SK-N-SH treated with all-trans-retinoic acid at 6 μM for 48 hours (cell line): ENCODE measurements at places on chromosomes 5 and 9.

- peak; percentile 86 for ATAC-seq
Observed at GRCh38 chr5:72653586-72653985, 146.4 kb upstream of the ZNF366 start.

- peak; percentile 13; the same call in 2 of the 3 replicates for ATAC-seq
Observed at GRCh38 chr5:132425009-132425937, 55.8 kb downstream of the SLC22A5 start.

DNA sequence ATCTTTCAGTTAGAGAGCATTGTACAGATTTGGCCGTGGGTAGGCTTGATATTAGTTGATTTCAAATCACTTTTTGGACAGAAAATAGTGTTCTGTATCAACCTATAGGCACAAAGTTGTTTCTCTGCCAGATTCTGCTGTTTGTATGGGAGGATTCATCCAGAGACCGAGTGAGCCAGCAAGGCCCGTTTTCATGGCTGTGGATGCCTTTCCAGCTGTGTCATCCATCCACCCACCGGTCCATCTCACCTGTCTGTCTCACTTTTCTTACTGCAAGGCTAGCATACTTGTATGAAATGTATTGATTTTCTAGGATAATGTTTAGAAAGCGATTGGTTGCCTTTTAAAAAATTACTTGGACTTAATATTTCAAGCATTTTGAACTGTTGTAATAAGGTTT lies 34.4 kb downstream of the ICE1 start:
- ATAC-seq: no peak

- ATAC-seq: peak; percentile 34
Observed at GRCh38 chr9:92141144-92142129, 26.2 kb upstream of the SPTLC1 start.

GRCh38 chr5:124583469-124584350 lies 162.7 kb downstream of the ZNF608 start:
- ATAC-seq: peak; percentile 90

DNA sequence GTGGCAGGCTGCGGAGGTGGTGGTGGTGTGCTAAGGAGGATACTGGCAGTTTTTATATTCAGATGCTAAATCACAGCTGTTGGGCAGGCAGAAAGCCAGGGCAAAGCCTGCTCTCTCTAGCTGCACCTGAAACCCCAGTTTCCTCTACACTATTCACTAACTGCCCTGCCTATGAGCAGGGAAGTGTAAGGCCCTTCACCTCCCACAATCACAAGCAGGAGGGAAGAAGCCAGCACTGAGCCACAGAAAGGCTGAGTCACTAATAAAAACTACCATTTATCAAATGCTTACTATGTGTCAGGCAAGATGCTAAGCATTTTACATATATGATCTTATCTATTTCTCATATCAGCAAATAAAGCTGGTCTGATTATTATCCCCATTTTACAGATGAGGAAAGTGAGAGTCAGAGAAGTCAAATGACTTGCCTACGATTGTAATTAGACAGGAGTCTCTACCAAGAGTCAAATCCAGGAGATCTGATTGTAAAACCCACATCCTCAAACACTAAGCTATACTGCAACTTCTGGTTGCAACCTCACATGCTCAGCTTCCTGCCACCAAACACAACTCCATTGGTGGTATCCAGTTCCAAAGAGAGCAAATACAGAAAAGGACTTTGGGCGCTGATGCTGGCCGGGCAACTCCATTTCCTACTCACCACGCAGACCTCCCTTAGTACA lies 17.7 kb upstream of the IL6ST start:
- peak; percentile 94 for ATAC-seq

- ATAC-seq: no peak; the same call in 1 of the 3 replicates
Observed at GRCh38 chr5:74934949-74935751, 69.0 kb upstream of the FAM169A start.

DNA sequence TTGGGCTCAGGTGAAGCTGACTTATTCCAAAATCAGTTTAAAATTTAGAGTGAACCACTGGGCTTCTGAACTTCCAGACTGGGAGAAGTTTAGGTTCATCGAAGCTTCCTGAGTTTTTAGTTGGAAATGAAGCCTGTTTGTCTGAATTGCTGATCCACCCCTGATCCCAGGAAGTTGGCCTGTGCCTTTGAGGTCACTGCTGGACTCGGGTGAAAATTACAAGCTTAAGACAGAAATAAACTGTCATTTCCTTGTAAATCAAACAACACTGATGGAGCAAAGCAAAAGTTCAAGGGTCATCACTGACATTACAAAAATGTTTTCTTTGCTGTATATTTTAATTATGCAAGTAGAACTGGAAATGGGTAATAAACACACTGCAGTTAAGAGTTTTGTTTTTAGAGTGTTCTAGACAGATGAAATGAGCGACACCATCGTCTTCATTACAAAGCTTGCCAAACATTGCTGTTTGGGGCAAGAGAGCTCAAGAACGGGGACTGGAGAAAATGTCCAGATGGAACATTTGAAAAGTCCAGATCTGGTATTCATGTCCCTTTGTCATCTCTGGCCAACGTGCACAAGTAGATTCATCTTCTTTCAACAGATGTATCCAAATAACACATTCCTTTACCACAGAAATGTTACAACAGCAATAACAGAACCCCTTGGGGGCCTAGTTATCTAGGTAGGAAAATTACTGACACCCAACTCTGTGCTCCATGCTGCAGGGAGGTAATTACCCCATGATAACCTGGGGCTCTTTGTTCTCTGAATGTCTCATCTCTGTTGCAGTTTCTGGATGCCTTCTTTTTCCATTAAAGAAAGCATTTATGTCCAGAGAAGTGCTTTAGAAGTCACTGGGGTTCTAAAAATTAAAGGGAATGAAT lies 142.4 kb upstream of the ERCC6L2 start:
- ATAC-seq: no peak

DNA sequence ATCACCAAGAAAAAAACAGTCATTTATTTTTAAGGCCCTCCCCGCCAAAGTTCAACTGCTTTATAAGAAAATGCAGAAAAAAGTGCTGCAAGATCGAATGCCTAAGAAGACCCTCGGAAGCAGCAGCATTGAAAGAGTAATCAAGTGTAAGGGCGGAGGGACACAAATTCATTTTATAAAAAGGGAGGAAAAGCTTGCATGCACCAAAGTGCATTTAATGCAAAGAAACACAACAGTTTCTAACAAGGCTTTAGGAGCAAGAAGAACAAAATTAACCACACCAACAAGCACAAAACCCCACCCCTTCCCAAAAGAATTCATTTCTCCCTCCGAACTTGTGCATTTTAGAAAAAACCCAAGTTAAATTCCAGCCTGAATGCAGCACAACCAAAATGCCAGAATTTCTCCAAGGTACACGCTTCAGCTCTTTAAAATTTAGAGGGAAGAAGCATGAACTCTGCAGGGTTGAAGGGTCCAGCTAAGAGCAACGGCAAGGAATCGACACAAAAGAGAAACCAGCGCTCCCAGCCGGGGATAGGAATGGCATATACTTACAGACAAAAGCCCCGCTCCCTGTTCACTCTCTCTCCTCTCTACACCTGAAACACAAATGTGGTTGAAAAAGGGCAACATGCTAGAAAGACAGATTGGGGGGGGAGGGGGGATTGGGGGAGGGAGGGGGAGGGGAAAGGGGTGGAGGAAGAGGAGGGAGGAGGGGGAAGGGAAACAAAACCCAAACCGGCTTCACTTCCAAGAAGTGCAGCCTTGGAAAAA lies at the start of gene NREP:
TSS of gene NREP (minus strand) at position 614 of the 774 bp plus-strand sequence. CDS start 1,422 bp downstream, outside the sequence.
- peak; percentile 68 for ATAC-seq

GRCh38 chr5:148953711-148954110 lies 109.2 kb downstream of the SH3TC2 start:
- ATAC-seq: no peak

DNA sequence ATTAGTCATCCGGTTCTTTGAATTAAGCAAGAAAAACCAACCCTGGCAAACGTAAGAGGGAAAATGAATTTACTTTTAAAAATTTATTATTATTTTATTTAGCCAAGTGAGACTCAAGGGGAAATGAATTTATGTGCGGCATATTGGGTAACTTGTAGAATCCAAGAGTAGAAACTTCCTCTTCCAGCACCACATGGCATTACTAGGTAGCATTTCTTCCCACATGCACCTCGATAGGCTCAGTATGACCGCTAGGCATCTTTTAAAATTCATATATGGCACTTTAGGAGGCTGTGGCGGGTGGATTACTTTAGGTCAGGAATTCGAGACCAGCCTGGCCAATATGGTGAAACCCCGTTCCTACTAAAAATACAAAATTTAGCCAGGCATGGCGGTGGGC lies 17.6 kb upstream of the MYO10 start:
- no peak for ATAC-seq

DNA sequence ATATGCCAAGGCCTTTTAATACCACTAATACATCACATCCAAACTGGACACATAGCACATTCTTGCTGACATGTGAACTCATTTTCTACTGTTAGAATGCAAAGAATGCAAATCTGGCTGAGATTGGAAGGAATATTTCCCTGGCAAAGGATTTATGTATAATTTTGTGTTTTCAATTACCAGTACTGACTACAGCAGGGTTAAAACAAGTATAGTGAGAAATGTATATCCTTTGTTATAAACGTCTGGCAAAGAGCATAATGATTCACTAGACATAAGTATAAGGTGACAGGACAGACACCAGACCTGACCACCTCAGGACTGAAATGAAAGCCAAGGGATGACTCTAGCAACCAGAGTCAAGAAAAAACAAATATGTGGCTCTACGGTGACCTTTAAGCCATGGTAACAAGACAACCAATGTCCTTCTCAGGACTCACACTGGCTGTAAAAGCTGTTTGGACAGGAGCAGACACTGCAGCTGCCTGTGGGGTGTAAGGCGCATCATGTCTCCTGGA lies 95.0 kb downstream of the MRPS27 start:
- peak; percentile 91 for ATAC-seq

GRCh38 chr9:19631181-19631580 lies 157.7 kb downstream of the SLC24A2 start:
- ATAC-seq: no peak

DNA sequence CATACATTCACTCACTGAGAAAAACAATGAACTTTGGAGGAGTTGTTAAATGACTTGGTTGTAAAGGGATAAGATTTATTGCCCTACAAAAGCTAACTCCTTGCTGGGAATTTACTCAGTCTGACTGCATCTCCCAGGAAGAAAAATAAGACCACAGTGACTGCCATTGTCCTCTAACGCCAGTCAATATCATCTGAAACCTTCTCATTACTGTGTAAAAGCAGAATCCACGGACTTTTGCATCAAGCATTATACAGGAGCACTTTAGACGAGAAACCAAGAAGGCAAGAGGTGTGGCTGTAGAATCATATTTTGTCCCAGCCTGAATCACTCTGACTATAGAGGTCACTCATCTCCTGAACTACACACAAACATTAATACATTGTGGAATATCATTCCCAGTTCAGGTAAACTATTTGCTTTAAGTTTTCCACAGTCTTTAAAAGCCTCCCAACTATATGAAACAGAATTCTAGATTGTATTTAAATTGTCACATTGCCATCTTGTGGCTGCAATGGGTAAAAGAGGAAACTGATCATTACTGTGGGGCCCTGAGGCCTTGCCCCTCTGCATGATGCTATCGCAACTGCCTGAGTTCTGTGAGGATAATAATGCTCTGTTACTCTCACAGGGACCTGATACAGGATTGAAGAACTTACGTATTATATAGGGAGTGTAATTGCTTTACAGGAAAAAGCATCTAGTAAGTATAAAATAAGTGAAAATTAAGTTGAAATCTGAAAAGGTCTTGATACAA lies 142.9 kb downstream of the SLCO4C1 start:
- peak; percentile 86 for ATAC-seq

- ATAC-seq: no peak
Observed at GRCh38 chr5:7983433-7983832, 114.5 kb downstream of the MTRR start.
